ENCODE measurements at places on chromosomes 7 and 10.
A peak's percentile ranks its signal among the peaks of the same experiment; 100 is the strongest.

GRCh38 chr10:47169581-47169980 is 130.4 kb upstream of the GDF10 start:
- no peak for DNase-seq

DNA sequence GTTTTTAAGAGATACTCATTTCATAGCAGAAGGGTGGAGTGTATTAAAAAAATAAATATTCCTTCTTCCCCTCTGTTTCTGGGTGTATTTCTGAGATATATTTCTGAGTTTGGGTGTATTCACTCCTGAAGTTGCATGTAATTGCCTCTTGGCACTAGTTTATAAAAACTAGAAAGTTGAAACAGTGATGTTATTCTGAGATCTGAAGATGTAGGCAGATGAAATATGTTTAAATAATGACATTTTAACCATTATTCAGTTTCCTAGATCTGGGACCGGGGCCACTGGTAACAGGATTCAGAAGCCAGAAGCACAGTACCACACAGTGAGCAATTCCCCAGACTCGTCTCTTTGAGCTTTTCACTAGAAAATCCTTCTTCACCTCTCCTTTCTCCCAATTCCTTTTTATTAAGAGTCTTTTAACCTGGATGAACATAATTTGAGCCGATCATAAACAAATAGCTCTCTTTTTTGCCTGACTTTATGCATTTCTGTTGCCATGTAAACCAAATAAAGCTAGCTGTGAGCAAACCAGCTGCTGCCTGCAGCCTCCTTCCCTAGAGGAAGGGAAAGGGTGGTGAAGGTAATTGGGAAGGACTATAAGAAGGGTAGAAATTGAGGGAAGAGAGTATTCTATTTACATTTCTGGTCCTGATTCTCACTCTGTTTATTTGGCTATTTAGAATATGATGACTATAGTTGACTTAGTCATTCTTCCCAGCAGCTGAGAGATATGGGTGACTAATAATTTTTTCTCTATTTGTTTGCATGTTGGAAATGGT is 101.8 kb upstream of the STRIP2 start:
- DNase-seq = no peak

DNA sequence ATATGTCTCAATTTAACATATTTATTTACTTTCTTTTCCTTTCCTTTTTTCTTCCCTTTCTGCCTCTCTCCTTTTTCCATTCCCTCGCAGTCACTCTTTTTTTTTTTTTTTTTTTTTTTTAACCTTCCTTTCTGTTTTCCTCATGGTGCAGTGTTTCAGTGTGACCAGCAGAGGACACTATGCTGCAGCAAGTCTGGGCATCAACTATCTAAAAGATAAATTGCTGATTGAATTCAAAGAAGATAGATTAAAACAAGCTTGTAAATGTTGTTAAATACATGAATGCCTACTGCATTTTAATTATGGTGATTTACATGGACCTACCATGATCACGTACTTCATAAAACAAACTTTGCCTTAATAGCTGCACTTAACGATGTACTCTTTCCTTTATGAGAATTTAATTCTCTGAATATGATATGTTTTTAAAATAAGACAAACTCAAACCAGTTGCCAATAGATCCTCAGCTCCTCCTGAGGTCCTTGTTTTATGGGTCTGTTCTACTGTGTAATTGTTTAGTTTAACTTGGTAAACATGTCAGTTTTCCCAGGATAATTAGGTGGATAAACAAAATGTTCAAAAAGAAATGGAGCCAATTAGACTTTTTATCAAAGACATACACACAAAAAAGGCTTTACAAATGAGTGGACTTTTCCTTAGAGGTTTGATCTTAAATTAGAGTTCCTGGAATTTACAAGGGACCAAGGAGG is 101.0 kb upstream of the AGR3 start:
- peak; percentile 18 for DNase-seq

GRCh38 chr10:12019283-12019971 is 23.2 kb downstream of the UPF2 start:
- no peak for DNase-seq

Data from activated T-cell treated with anti-CD3 and anti-CD28 coated beads for 24 hours (primary cell).